NCI-H1436 treated with DMSO at 0.1 percent for 48 hours (cell line): ENCODE measurements at places on chromosomes 2 and 18.

GRCh38 chr2:224753743-224754540 lies 37.8 kb upstream of the CCDC195 start:
- no peak for DNase-seq

DNA sequence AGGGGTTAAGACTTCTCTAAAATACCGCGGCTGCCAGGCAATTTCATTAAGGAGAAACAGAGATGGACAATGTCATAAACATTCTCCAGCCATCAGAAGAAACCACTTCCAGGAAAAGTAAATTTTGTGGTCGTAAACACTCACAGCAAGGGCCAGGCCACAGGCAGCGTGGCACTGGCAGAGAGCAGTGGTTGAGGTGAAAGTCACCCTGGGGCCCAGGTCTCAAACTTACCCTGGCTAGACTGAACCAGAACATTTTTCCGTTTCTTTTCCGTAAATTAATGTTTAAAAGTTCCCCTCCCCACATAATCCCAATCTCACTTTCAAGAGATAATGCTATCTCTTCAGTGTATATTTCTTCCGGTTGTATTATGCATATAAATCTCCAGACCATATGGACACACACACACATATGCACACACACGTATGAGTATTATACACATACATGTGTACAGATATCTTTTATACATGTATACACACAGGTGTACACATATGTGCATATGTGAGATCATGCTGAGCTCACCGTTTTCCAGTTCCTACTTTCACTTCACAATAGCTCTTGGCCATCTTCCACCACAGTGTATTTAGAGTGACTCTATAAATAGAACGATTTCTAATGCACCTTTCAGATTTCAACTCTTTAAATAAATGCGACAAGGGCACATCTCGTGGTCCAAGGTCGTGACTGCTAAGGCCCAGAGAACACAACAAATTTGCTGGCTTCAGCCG lies 90.1 kb downstream of the MALT1 start:
- no peak for DNase-seq

DNA sequence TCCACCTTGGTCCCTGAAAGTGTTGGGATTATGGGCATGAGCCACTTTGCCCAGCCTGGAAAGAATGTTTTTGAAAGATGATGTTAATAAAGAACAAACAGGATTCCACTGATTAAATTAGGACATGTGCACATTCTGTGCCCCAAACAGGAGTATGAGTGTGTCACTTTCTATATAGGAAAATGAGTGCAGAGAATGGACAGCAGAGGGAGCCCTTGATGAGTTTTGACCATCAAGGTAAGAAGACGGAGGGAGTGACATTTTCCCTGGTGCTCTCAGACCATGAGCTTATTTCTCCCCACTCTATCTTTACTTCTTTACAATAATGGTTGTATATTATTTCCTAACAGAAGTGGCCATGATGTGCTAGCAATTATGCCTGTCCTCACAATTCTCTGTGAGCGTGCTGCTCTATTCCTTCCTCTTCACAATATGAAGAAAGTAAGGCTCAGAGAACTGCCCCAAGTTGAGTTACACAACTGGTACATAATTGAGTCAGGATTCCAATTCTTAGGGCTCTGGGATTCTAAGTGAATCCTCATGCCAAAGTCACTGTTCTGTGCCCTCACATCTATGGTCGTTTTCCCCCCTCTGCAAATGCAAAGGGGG lies 20.6 kb downstream of the RPL37A start:
- peak; percentile 52 for DNase-seq

- DNase-seq, result no peak
Observed at GRCh38 chr2:74991977-74992376, 33.5 kb downstream of the POLE4 start.

DNA sequence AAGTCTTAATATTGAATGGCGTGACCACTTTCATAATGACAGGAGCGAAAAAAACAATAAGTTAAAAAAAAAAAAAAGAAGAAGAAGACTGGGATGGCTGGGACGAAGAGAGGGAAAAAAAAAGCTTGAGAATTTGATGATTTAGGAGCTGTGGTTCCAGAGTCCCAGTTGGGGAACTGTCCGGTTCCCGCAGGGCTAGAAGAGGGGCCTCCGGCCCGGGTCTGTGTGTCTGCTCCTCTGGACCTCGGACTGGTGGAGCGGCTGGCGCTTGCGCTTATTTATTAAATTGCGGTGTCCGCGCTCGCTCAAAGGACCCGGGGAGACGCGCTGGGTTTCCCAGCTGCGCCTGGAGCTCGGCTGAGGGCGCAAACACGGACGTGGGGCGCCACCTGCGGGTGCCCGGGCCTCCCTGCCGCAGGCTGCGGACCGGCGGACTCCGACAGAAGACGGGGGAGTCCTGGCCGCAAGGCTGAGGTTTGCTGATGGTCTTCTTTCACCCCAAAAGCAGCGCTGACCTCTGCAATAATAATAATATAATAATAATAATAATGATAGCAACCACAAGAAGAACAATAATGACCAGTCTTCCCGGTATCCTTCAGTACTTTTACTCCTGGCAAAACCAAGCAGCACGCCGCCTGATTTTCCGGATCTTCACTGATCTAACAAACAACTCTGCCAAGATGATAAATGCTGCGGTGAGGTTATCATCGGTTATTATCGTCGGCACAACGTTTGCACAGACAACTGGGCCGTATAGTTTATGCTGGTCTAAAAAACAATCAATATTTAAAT lies at the start of gene CBLN2:
Gene CBLN2, minus strand, starts transcription at position 251 of the 795 bp plus-strand sequence. CDS start 2,182 bp downstream, outside the sequence.
- peak; percentile 28 for DNase-seq

- no peak for DNase-seq
Observed at GRCh38 chr18:6595666-6596065, 133.8 kb upstream of the ARHGAP28 start.

DNA sequence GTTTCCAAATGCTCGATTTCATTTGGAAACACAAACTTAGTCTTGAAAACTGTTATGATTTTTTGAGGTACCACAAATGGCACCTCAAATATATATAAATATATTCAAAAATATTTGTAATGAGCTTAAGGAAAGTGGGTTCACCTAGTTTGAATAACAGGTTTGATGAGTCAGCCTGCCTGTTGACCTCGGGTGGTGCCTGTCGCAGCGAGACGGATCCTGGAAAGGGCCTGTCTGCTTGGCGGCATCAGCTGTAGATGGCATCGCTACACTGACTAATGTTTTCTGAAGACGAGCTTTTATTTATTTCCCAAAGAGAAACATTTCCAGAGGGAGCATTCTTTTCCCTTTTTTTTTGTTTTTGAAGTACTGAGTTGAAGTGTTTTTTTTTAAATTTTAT lies 6.9 kb downstream of the ALLC start:
- DNase-seq, result no peak

DNA sequence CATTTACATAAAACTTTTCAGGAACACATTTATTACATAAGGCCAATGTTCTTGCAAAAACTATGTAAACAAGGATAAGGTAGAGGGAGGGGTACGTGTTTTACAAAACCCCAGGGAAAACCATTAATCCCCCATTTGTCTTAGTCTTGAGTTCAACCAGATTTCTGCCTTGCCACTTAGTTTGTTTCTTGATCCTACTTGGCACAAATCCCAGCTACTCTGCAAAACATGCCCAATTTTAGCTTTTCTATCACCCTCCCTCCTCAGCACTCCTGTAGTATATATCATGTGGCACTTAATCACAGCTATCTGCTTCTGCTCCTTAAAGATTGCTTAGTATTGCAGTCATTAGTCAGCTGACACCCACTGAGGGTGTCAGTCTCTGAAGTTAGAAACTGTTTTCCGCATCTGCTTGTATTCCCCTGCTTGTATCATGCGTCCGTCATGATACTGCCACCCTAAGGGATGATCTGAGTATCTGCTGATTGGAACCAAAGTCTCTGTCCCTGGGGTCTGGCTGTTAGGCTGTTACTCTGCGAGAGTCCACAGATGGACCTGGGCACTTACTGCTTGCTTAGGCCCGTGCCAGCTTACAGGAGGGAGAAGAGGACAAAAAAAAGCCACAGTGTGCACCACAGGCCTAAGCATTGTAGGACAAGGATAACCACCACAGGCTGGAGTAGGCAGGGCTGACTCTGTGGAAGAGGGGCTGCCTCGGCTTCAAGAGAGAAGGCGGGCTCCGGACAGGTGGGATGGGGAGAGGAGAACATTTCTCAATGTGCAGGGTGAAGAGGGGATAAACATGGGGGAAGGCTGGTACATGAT lies 82.2 kb downstream of the EPAS1 start:
- DNase-seq, result no peak
